ENCODE measurements at places on chromosomes 12 and 14.

DNA sequence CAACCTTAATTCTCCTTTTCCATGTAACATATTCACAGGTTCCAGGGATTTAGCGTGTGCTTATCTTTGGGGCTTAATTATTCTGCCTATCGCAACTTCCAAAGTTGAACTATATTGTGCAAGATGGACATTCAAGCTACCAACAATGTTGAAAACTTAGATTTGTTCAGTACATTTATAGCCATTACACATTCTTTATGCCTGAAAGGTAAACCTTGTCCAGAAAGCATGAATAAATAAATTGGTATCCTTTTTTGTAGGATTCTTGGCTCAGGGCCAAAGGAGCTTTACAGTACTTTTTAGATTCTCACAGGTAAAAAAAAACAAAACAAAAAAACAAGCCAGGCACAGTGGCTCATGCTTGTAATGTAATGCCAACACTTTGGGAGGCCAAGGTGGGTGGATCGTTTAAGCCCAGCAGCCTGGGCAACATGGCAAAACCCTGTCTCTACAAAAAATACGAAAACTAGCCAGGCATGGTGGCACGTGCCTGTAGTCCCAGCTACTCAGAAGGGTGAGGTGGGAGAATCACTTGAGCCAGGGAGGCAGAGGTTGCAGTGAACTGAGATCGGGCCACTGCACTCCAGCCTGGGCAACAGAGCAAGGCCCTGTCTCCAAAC is 3.3 kb downstream of the C12orf56 start:
- H3K27me3 ChIP-seq, result peaks cover 36% of the 10 kb centered on the region
- no peak for DNase-seq
- no peak overlapping the region for H3K27ac ChIP-seq
- peaks cover 6% of the 10 kb centered on the region for H3K4me1 ChIP-seq
- no peak overlapping the region for H3K4me3 ChIP-seq

GRCh38 chr14:92990456-92991430 is 67.8 kb downstream of the CHGA start:
- H3K4me3 ChIP-seq, result no peak overlapping the region
- H3K36me3 ChIP-seq, result peaks cover 9% of the 10 kb centered on the region
- no peak overlapping the region for H3K27ac ChIP-seq
- peaks cover 11% of the 10 kb centered on the region for H3K4me1 ChIP-seq
- no peaks in the 10 kb centered on the region for H3K27me3 ChIP-seq
- no peak for DNase-seq

- H3K27me3 ChIP-seq, result no peaks in the 10 kb centered on the region
- H3K27ac ChIP-seq, result no peak overlapping the region
- H3K36me3 ChIP-seq, result no peaks in the 10 kb centered on the region
- H3K4me1 ChIP-seq, result no peaks in the 10 kb centered on the region
These were observed 615.2 kb downstream of the RPS29 start for GRCh38 chr14:48970943-48971342.

- no peak overlapping the region for H3K27ac ChIP-seq
- H3K27me3 ChIP-seq, result no peaks in the 10 kb centered on the region
- no peaks in the 10 kb centered on the region for H3K4me1 ChIP-seq
- H3K36me3 ChIP-seq, result no peaks in the 10 kb centered on the region
- no peak for DNase-seq
These were observed 30.9 kb upstream of the LUM start for GRCh38 chr12:91142221-91142631.

GRCh38 chr12:47807338-47807737 is 12.4 kb downstream of the HDAC7 start:
- no peak for DNase-seq
- H3K4me1 ChIP-seq, result peaks cover 78% of the 10 kb centered on the region
- H3K27ac ChIP-seq, result peak overlapping the region; percentile 92
- H3K4me3 ChIP-seq, result peak overlapping the region; percentile 85
- no peaks in the 10 kb centered on the region for H3K27me3 ChIP-seq
- peaks cover 28% of the 10 kb centered on the region for H3K36me3 ChIP-seq

GRCh38 chr12:116104167-116104767 is 173.2 kb downstream of the MED13L start:
- H3K27ac ChIP-seq, result no peak overlapping the region
- H3K4me3 ChIP-seq, result no peak overlapping the region
- H3K4me1 ChIP-seq, result peaks cover 10% of the 10 kb centered on the region
- peaks cover 4% of the 10 kb centered on the region for H3K36me3 ChIP-seq
- H3K27me3 ChIP-seq, result no peaks in the 10 kb centered on the region
- DNase-seq, result no peak

GRCh38 chr12:122850048-122850445 is 14.8 kb downstream of the HIP1R start:
- no peaks in the 10 kb centered on the region for H3K4me1 ChIP-seq
- H3K27me3 ChIP-seq, result no peaks in the 10 kb centered on the region
- DNase-seq, result no peak
- H3K4me3 ChIP-seq, result no peak overlapping the region
- peaks cover 13% of the 10 kb centered on the region for H3K36me3 ChIP-seq

GRCh38 chr14:97010491-97011160 is 213.4 kb downstream of the VRK1 start:
- no peaks in the 10 kb centered on the region for H3K36me3 ChIP-seq
- no peak overlapping the region for H3K4me3 ChIP-seq
- H3K27me3 ChIP-seq, result peaks cover 53% of the 10 kb centered on the region
- no peak for DNase-seq
- no peaks in the 10 kb centered on the region for H3K4me1 ChIP-seq
- no peak overlapping the region for H3K27ac ChIP-seq

GRCh38 chr14:54497224-54497623 is 8.4 kb upstream of the GMFB start:
- no peak overlapping the region for H3K27ac ChIP-seq
- H3K4me1 ChIP-seq, result no peaks in the 10 kb centered on the region
- no peaks in the 10 kb centered on the region for H3K36me3 ChIP-seq
- no peak for DNase-seq
- H3K4me3 ChIP-seq, result no peak overlapping the region

DNA sequence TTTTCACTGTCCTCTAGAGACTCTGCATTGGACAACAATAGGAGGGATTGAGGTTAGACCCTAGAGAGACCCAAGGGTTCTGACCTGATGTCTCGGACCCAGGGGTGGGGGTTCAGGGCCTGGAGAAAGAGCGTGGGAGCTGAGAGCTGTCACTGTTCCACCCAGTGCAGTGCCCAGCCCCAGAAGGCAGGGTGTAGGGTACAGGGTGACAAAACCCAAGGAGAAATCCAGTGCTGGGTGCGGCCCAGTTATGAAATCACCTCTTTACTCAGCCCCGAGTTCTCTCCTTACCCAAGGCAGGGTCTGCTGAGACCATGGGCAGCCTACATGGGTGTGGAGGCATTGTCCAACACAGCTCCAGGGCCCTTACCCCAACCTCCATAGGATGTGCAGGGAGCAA is 2.6 kb downstream of the AQP2 start:
- no peaks in the 10 kb centered on the region for H3K36me3 ChIP-seq
- H3K27me3 ChIP-seq, result peaks cover 63% of the 10 kb centered on the region
- H3K4me3 ChIP-seq, result no peak overlapping the region
- no peak overlapping the region for H3K27ac ChIP-seq
- DNase-seq, result no peak
- H3K4me1 ChIP-seq, result no peaks in the 10 kb centered on the region

DNA sequence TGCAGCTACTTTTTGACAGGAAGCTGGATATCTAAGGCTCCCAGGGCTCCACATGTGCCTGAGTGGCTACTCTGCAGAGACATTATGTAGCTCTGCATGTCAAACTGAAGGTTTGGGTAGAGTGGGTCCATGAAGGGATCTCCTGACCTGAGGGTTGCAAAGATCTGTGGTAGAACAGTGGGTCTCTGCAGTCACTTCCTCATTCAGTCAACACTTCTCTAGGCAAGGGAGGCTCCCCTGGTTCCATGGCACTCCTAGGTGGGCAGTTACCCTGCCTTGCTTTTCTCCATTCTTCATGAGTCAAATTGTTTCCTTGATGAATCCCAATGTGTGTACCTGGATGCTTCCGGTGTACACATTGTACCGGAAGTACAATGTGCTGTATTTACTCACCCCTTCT is 57.4 kb downstream of the CMAS start:
- no peaks in the 10 kb centered on the region for H3K36me3 ChIP-seq
- H3K27ac ChIP-seq, result no peak overlapping the region
- no peak overlapping the region for H3K4me3 ChIP-seq
- no peaks in the 10 kb centered on the region for H3K27me3 ChIP-seq
- H3K4me1 ChIP-seq, result peaks cover 4% of the 10 kb centered on the region

- H3K4me3 ChIP-seq, result no peak within 1 kb of the TSS
- H3K27ac ChIP-seq, result no peak within 1 kb of the TSS
- peaks cover 49% of the 10 kb centered on the region for H3K27me3 ChIP-seq
- no peak for DNase-seq
- H3K4me1 ChIP-seq, result peaks cover 2% of the 10 kb centered on the region
- H3K36me3 ChIP-seq, result no peaks in the 10 kb centered on the region
These were observed at the start of gene CLEC4D for GRCh38 chr12:8513256-8513655. TSS of gene CLEC4D (plus strand) at chr12:8513503. CDS start at chr12:8513733, 230 bp downstream.

- no peak for DNase-seq
- H3K4me1 ChIP-seq, result no peaks in the 10 kb centered on the region
- H3K27me3 ChIP-seq, result no peaks in the 10 kb centered on the region
These were observed 27.0 kb downstream of the LRCOL1 start for GRCh38 chr12:132583411-132583710.

DNA sequence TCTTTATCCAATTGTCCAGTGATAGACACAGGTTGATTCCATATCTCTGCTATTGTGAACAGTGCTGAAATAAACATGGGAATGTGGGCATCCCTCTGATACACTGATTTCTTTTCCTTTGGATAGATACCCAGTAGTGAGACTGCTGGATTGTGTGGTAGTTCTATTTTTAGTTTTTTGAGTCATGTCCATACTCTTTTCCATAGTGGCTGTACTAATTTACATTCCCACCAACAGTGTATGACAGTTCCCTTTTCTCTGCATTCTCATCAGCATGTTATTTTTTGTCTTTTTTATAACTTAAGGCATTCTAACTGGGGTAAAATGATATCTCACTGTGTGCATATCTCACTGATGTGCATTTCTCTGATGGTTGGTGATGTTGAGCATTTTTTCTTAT is 24.8 kb upstream of the VASH1 start:
- no peak overlapping the region for H3K4me3 ChIP-seq
- H3K36me3 ChIP-seq, result no peaks in the 10 kb centered on the region
- peaks cover 44% of the 10 kb centered on the region for H3K27me3 ChIP-seq
- no peak overlapping the region for H3K27ac ChIP-seq
- H3K4me1 ChIP-seq, result no peaks in the 10 kb centered on the region
- DNase-seq, result no peak

GRCh38 chr12:15428632-15429031 is 106.3 kb downstream of the PTPRO start:
- no peak overlapping the region for H3K4me3 ChIP-seq
- H3K27ac ChIP-seq, result no peak overlapping the region
- no peaks in the 10 kb centered on the region for H3K4me1 ChIP-seq
- no peak for DNase-seq
- no peaks in the 10 kb centered on the region for H3K27me3 ChIP-seq
- H3K36me3 ChIP-seq, result no peaks in the 10 kb centered on the region

GRCh38 chr12:92275443-92276154 is 130.0 kb upstream of the BTG1 start:
- no peaks in the 10 kb centered on the region for H3K27me3 ChIP-seq
- DNase-seq, result no peak
- H3K4me3 ChIP-seq, result no peak overlapping the region
- H3K4me1 ChIP-seq, result no peaks in the 10 kb centered on the region

- no peaks in the 10 kb centered on the region for H3K36me3 ChIP-seq
- H3K4me1 ChIP-seq, result no peaks in the 10 kb centered on the region
- no peak overlapping the region for H3K4me3 ChIP-seq
- no peaks in the 10 kb centered on the region for H3K27me3 ChIP-seq
- H3K27ac ChIP-seq, result no peak overlapping the region
- no peak for DNase-seq
These were observed 1093.7 kb downstream of the SLC6A15 start for GRCh38 chr12:83818881-83819280.

DNA sequence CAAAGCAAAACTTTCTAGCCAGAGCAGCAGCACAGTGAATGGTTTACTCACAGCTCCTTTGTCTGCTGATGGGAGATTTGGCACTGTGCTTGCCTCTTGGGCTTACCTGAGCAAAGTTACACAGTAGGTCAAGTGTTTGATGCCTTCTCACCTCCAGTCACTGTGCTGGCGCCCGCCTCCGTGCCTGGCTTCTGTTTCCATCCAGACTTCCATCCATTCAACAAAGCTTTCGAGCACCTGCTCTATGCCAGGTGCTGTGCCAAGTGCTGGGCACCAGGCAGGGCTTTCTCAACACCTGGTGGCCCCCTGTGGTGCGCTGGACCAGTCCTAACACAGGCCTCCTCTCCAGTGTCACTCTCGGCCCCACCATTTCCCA is 199.2 kb upstream of the EEA1 start:
- H3K4me1 ChIP-seq, result no peaks in the 10 kb centered on the region
- no peak overlapping the region for H3K4me3 ChIP-seq
- H3K36me3 ChIP-seq, result peaks cover 3% of the 10 kb centered on the region

GRCh38 chr14:69828879-69829278 is 31.8 kb upstream of the SLC10A1 start:
- no peaks in the 10 kb centered on the region for H3K4me1 ChIP-seq
- no peak overlapping the region for H3K4me3 ChIP-seq
- H3K27ac ChIP-seq, result no peak overlapping the region

GRCh38 chr12:94674835-94675234 is 24.5 kb upstream of the TMCC3 start:
- no peaks in the 10 kb centered on the region for H3K27me3 ChIP-seq
- peaks cover 7% of the 10 kb centered on the region for H3K36me3 ChIP-seq
- H3K4me1 ChIP-seq, result peaks cover 37% of the 10 kb centered on the region
- H3K4me3 ChIP-seq, result peak overlapping the region; percentile 53

DNA sequence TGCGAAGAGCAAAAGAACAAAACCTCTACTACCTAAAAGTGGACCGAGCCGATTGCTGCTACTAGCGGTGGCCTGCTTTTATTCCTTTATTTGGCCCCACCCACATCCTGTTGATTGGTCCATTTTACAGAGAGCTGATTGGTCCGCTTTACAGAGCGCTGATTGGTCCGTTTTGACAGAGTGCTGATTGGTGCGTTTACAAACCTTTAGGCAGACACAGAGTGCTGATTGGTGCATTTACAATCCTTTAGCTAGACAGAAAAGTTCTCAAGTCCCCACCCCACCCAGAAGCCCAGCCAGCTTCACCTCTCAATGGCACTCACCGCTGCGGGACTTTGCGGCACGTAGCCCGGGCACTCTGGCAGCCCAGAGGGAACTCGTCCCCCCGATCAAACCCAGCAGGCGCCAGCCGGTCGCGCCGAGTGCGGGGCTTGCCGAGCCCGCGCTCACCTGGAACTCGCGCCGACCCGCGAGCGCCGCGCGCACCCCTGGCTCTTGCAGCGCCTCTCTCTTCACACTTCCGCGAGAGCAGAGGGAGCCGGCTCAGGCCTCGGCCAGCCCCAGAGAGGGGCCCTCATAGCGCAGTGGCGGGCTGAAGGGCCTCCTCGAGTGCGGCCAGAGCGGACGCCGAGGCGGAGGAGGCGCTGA is 8.7 kb upstream of the FGD4 start:
- peaks cover 13% of the 10 kb centered on the region for H3K27me3 ChIP-seq
- no peaks in the 10 kb centered on the region for H3K36me3 ChIP-seq
- peak overlapping the region; percentile 33 for H3K4me3 ChIP-seq
- peaks cover 3% of the 10 kb centered on the region for H3K4me1 ChIP-seq

DNA sequence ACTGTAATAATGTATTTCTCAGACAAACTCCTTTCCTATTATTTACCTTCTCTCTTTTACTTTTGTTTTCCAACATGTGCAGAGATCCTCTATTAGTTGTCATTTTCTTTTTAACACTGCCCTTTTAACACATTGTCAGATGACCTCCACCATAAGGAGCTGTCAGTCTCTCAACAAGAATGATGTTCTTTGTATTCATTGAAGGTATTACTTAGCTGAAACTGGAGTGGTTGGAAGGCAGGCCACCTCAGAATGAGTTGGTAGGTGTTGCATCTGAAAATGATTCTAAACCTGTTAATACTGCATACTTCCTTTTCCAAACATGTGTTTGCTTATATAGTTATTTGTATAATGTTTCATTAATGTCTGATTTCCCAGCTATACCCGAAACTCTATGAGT is 16.9 kb downstream of the TMEM117 start:
- H3K4me3 ChIP-seq, result no peak overlapping the region
- H3K27ac ChIP-seq, result no peak overlapping the region
- H3K27me3 ChIP-seq, result no peaks in the 10 kb centered on the region
- peaks cover 2% of the 10 kb centered on the region for H3K4me1 ChIP-seq
- H3K36me3 ChIP-seq, result no peaks in the 10 kb centered on the region

All from effector memory CD8-positive, alpha-beta T cell (primary cell).